Right ventricle myocardium superior (tissue), 1 donor: ENCODE measurements at places on chromosomes 4 and X. TPM values are rescaled to one million over a fixed set of nuclear protein-coding genes. Genes with fewer than 3 reads are reported as not detected.

GRCh38 chrX:79167462-79167861 is 23.0 kb downstream of the GPR174 start:
- no peak for DNase-seq

The EDA gene
- total RNA-seq, result 11.1 TPM

- no peak for DNase-seq
Measured at GRCh38 chr4:51960486-51960885, 59.7 kb downstream of the LRRC66 start.

GRCh38 chr4:2866160-2866861 is 22.7 kb downstream of the ADD1 start:
- DNase-seq, result no peak

The STS gene
- total RNA-seq, result 4.3 TPM
